Cardiac fibroblast (primary cell): ENCODE measurements at places on chromosomes 1 and 21.

DNA sequence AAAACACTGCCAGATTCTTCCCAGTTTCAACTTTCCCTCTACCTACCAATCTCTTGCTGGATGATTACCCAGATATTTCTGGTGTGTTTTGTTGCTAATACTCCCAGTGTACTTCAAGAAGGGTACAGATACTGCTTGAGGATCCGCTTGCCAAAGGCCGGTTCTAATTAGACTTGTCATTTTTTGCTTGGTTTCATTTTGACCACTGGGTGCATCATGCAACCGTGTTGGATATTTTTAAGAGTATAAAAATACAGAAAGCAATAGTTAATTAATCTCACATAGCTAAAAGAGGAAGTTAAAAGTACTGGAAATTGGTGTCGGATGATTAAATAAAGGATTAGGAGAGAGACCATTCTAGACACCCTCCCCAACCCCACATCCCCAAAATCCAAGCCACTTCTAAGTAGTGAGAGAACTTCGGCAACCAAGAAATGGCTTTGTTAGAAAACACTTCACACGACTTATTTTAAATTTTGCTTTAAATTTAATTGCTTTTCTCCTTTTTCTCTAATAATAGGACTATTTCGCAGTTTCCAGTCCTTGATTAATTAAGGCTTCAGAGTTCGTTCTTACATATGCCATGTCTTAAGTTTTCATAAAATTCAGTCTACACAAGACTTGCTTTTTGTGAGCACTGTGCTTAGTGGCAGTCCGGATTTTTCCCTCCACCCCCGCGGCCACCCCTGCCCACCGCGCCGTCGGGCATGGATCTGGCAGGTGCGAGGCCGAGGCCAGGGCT is 2.5 kb upstream of the CDKN2C start:
- DNase-seq = peak; percentile 31

- no peak for DNase-seq
Measured at GRCh38 chr21:38806942-38807284, 1.2 kb downstream of the ETS2 start.

DNA sequence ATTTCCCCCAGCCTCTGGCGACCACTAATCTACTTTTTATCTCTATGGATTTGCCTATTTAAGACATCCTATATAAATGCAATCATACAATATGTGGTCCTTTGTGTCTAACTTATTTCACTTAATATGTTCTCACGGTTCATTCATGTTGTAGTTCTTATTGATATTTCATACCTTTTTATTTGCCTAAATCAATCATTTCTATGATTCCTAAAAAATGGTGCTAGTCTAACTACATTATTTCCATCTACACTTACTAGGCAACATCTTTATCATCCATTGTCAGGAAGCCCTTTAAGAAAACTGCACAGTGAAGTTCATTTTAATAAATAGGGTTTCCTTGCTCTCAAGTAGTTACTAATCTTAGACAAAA is 380 bp upstream of the FBXO28 start:
- DNase-seq = no peak

GRCh38 chr1:167689567-167689920 is 32.2 kb upstream of the MPZL1 start:
- peak; percentile 60 for DNase-seq

- DNase-seq = no peak
Measured at GRCh38 chr21:14826630-14827029, 238.2 kb downstream of the NRIP1 start.
